ENCODE measurements at places on chromosomes 11 and 22.

GRCh38 chr11:122127020-122127419, 11.0 kb upstream of the BLID start:
- no peak for DNase-seq

GRCh38 chr11:20909995-20910726, 240.8 kb downstream of the NELL1 start:
- no peak for DNase-seq

- DNase-seq: no peak
These were observed 378.8 kb downstream of the DCDC1 start for GRCh38 chr11:30990625-30991296.

DNA sequence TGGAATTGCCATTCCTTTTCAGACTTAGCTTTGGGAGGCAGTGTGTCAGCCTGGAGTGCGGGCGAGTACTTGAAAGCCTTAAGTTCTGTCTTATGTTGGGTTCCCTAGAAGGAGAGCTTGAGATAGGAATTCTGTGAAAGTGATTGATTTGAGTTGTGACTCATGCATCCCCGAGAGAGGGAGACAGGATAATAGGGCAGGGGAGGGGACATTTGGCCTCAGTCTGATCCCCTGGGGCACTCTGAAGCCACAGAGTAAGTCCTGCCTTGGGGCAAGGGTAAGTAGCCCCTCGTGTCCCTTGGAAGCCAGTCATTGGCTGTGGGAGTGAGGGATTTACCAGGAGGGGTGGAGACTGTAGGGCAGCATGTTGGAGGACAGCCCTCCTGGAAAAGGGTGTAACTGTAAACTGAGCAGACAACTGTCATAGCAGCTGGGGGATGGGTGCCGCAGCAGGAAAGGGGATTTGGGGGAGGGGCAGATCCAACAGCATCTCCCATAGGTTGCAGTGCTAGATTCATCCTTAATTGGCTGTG, 44.0 kb downstream of the KIAA1671 start:
- DNase-seq: peak; percentile 87

- DNase-seq: peak; percentile 32
These were observed 13.6 kb upstream of the LGR4 start for GRCh38 chr11:27485930-27486773.

GRCh38 chr11:105975128-105975527, 46.9 kb downstream of the MSANTD4 start:
- no peak for DNase-seq

GRCh38 chr11:32136657-32137056, 45.8 kb downstream of the RCN1 start:
- no peak for DNase-seq

- DNase-seq: no peak
These were observed 13.7 kb downstream of the TMEM121B start for GRCh38 chr22:17107547-17107810.

DNA sequence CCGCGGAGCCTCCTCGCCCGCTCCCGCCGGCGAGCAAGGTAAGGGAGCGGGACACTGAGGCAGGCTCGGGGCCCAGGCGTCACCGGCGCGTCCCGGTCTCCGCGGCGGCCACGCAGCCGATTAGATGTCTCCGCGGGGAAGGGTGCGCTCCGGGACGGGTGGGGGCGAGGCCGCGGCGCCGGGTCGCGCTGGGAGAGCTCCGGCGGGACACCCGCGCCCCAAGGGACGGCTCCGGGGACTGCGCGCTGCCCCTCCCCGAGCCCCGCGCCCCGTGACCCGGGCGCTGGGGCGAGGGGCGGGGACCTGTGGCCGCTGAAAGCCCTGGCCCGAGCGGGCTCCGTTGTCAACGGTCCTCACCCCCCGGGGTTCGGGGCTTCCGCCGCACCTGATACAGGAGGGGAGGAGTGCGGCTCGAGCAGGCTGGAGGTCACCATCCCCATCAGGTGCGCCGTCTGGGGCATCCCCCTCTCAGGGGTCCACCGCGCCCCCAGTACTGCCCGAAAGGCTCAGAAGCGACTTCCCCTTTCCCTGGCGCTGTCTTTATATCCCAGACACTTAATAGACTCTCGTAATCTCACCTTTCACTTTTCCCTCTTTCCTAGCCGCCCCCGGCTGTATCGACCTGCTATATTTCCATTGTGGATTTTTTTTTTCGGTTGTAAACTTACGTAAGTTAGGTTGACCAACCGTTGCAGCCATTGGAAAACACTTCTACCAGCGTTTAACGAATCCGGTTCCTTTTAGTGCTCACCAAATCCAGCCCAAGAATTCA, 573 bp downstream of the PPFIA1 start:
- peak; percentile 3 for DNase-seq

DNA sequence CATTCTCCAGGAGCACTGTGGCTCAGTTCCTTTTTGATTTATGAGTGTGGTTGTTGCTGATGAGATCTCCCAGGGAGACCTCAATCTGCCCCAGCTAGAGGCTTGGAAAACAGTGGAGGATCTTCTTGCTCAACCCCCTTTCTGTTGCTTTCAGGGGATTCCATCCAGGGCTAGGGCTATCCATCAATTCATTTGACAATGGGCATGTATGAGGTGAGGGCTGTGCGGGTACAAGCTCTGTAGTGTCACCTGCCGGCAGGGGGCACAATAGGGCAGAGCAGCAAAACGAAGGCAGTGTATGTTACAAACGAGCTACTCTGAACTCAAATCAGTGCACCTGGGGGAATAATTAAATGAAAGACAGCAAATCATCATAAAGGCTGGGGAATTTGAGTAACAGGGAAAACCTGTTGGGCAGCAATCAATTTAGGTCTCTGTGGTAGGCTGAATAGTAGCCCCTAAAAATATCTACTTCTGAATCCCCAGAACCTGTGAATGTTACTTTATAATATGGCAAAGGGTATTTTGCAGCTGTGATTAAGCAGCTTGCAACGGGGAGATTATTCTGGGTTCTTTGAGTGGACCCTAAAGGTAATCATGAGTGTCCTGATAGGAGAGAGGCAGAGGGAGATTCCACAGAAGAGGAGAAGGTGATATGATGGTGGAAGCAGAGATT, 170.3 kb upstream of the ZBED5 start:
- peak; percentile 36 for DNase-seq

GRCh38 chr11:15742626-15743519, 613.5 kb downstream of the SOX6 start:
- peak; percentile 42 for DNase-seq

DNA sequence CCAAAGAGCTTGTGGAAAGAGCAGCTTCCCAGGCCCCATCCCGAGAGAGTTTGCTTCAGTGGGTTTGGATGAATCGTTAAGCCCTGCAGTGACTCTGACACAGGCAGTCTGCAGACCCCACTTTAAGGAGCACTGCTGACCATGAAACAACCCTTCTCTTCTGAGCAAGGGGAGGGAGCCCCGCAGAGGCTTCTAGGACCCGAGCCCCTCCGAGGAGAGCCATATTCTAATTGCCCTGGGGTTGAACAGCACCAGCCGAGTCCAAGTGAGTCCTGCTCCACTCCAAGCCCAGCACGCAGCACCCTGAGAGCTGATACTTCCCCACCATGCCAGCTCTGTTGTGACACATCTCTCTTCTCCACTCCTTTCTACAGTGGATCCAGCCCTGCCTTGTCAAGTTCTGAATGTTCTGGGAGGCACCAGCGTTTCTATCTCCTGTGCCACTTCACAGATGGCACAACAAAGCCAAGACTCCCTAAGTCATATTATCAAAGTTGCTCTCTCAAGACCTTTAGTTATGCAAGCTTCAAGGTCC, 10.4 kb downstream of the USP2 start:
- no peak for DNase-seq

DNA sequence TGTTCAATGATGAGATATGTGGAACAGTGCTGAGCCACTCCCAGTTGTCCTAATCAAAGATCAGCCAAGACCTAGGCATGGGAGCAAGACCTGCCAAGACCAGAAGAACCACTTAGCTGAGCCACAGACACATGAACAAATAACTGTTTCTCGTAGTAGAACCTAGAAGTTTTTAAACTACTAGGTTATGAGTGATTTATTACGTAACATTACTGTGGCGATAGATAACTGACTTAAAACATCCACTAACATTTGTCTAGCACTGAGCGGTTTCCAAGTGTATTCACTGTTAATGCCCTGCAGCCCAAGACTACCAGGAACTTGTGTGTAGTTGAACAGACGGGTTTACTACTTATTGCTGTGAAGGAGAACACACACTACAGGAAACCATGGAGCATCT, 120.4 kb downstream of the SERGEF start:
- no peak for DNase-seq

DNA sequence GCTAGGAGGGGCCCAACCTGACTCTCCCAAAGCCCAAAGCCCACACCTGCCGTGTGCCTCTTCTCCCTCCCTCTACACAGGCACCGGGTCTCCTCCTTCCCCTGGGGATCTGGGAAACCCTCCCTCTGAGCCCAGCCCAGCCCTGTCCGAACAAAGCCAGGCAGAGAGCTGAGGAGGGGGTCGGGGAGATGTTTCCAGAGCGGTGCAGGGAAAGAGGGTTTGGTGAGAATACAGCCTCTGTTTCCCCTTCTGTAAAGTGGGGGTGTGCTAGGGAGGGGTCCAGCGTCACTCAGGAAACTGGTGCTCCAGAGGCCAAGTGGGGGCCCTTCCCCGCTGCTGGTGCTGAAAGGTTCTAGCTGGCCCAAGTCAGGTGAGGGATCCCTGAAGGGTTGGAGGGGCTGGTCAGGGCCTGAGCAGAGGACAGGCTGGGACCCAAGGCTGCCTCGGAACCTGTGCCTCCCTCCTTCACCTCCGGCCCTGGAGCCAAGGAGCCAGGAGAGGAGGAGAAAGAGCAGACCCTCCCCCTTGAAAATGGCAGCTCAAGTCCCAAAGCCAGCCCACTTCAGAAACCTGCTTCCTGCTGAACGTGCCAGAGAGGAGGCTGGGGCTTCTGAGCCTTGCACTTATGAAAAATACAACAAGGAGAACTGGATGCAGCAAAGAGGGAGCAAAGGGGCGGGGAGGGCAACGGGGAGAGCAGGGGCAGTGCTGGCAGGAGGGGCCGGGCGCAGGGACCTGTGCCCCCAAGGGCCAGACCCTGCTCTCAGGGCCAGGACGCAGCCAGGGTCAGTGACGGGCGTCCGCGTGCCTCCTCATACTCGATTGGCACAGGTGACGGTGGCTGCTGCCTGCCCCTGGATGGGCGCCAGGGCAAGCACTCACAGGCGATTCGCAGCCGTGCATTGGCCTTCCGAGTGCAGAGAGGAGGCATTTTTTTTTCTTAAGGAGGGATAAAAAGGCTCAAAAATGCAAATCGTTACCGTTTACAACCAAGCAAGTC, 43.2 kb downstream of the MACROD1 start:
- peak; percentile 84 for DNase-seq

DNA sequence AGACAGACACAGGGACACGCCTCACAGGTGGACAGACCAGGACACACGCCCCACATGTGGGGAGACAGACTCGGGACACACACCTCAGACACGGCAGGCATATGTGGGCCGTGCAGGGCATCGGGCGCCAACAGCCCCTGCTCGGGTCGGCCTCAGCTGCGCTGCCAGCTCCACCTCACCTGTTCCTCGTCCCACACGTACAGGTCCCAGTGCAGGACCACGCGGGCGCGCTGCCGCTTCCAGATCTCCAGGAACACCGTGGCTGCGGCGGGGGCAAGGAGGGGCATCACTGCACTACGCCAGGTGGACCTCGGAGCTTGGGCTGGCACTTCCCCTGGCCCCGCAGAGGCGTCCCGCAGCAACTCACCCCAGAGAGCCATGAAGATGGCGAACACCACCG, 12.4 kb downstream of the ANO9 start:
- no peak for DNase-seq

- no peak for DNase-seq
These were observed 16.7 kb downstream of the SHANK2 start for GRCh38 chr11:71235719-71236118.

- peak; percentile 26 for DNase-seq
These were observed 579 bp upstream of the RASD2 start for GRCh38 chr22:35539910-35540594.

GRCh38 chr22:46102752-46103151, 47.6 kb upstream of the PPARA start:
- DNase-seq: no peak

- no peak for DNase-seq
These were observed 67.0 kb upstream of the EIF3D start for GRCh38 chr22:36595940-36596339.

DNA sequence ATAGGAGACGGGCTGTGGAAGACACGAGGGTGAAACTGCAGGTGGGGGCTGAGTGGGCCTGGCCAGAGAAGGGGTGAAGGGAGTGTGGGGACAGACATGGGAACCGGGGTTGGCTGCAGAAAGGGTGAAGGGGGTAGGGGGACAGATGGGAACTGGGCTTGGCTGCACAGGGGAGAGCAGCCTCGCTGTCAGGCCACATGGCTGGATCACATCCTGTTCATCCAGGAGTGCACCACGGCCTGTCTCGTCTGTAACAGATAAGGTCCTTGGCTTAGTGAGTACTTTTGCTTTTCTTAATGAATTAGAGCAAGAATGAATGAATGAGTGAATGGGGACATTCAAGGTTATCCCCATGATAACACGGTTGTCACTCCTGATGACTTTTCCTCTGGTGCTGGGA, 13.5 kb downstream of the FBLN1 start:
- no peak for DNase-seq

DNA sequence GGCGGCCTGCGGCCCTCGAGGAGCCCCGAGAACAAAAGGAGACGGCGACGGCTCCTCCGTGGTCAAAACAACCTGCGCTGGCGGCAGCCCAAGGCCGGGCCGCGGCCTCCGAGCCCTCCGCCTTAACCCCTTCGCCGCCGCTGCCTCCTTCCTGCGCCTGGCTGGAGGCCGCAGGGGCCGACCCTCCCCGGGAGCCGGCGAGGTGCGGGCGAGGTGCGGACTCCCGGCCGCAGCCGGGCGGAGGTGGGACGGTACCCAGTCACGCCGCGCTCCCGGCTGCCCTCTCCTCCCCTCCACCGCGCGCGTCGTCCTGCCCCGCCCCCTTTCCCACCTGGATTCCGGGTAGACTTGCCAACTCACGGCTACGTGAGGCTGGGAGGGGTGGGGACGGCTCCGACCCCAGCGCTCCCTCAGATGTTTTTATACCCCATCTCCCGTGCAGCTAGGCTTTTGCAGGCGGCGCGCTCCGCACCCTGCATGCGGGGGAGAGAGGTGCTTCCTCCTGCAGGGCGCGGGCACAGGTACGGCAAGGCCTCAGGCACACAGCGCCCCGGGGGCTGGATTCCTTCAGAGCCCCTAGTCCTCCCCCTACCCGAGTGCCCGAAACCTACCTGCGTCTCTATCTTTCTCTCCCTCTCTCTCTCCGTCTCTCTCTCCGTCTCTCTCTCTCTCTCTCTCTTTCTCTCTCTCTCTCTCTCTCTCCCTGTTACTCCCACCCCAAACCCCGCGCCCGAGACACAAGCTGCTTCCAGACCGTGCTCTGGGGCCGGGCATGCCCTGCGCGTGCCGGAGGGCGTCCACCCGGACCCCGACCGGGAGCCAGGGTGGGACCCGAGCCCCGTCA, 2.0 kb downstream of the PDGFB start:
- DNase-seq: peak; percentile 71

DNA sequence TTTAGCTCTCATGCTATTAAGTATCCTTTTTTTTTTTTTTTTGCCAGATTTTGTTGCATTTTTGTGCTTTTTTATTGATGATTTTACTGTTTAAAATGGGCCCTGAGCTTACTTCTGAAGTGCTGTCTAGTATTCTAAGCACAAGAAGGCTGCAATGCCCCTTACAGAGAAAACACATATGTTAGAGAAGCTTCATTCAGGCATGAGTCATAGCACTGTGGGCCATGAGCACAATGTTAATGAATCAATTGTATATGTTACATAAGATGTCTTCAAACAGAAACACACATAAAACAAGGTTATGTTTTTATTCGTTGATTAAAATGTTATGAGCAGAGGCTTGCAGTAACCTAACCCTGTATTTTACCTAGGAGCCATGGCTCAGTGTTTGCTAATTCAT, 117.8 kb upstream of the C11orf87 start:
- no peak for DNase-seq

GRCh38 chr11:59141673-59142460, 789 bp upstream of the FAM111A start:
- no peak for DNase-seq

GRCh38 chr11:45527898-45528297, 137.5 kb downstream of the CHST1 start:
- DNase-seq: no peak

Measured in NCI-H2029 (cell line).